CD4-positive, alpha-beta T cell treated with Interleukin-12 subunit alpha and Interleukin-12 subunit beta, for 1 hour (primary cell): ENCODE measurements at places on chromosomes 3 and 15.

DNA sequence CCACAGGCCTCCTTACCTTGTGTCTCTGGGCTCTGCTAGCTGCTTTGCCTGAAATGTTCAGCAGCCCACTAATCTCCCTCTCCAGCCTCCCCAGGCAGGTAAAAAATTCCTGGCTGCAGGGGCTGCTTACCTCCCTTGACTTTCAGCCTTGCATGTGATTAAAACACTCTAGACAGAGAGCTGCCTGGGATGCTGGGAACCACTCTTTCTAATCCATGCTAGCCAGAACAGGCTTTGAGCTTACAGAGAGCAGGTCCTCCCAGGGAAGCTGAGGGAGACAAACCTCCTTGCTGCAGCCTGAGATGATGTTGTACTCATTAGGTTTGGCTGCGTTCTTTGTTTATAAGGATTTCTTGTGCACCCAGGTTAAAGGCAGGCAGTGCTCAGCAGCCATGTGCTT is 33.7 kb upstream of the LIPC start:
- DNase-seq, result no peak

- no peak for DNase-seq
These were observed 48.7 kb downstream of the VGLL3 start for GRCh38 chr3:86942206-86942605.

GRCh38 chr3:45756055-45756454 is 40.3 kb downstream of the SLC6A20 start:
- no peak for DNase-seq

DNA sequence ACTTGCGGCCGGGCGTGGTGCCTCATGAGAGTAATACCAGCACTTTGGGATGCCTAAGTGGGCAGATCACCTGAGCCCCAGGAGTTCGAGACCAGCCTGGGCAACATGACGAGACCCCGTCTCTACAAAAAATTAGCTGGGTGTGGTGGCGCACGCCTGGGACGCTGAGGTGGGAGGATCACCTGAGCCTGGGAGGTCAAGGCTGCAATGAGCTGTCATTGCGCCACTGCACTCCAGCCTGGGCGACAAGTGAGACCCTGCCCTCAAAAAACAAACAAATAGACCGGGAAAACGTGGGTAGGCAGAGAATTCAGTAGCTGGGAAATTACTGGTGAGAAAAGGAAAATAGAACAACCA is 667 bp downstream of the UMPS start:
- DNase-seq, result no peak

DNA sequence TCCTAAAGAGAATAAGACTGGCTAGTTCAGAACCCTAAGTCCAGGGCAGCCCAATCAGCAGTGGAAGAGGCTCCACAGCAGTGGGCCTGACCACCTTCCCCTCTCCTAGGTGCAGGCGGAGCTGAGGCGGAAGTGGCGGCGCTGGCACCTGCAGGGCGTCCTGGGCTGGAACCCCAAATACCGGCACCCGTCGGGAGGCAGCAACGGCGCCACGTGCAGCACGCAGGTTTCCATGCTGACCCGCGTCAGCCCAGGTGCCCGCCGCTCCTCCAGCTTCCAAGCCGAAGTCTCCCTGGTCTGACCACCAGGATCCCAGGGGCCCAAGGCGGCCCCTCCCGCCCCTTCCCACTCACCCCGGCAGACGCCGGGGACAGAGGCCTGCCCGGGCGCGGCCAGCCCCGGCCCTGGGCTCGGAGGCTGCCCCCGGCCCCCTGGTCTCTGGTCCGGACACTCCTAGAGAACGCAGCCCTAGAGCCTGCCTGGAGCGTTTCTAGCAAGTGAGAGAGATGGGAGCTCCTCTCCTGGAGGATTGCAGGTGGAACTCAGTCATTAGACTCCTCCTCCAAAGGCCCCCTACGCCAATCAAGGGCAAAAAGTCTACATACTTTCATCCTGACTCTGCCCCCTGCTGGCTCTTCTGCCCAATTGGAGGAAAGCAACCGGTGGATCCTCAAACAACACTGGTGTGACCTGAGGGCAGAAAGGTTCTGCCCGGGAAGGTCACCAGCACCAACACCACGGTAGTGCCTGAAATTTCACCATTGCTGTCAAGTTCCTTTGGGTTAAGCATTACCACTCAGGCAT is 33.7 kb downstream of the VIPR1 start:
- DNase-seq, result peak; percentile 60

- DNase-seq, result no peak
These were observed 675 bp upstream of the CYP11A1 start for GRCh38 chr15:74368121-74368520.

- DNase-seq, result no peak
These were observed 375.9 kb downstream of the FGF12 start for GRCh38 chr3:192351441-192351840.

DNA sequence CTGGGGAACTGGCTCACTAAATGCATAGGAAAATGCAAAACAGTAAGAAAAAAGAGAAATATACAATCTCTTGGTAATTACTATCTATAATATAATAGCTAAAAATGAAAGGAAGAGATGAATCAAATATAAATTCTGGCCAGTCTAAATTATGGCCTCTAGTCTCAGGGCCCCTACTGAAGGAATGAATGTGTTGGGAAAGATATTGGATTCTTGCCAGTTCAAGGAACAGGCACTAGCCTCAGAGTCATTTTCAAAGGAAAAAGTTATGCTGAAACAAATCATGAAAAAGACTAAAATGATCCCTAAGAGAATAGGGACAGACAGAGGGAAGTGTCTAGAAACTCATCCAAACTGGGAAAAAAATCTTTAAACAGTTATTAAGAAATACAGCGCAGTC is 62.4 kb downstream of the C3orf80 start:
- no peak for DNase-seq

DNA sequence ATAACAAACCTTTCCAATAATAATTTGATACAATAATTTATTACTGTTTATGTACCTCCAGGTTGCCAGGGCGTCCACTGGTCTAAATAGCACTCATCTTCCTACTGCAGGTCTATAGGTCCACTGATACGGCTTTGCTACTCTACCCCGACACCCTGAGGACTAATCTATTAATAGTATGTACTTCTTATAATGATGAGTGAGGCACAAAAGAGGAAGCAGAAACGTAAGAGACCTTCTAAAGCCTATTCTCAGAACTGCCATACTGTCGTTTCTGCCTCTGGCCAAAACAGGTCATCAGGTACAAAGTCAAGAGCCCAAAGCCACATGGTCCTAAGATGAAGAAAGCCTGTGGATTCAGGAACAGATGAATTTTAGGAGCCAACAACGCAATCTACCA is 163.2 kb upstream of the GRM7 start:
- DNase-seq, result no peak

DNA sequence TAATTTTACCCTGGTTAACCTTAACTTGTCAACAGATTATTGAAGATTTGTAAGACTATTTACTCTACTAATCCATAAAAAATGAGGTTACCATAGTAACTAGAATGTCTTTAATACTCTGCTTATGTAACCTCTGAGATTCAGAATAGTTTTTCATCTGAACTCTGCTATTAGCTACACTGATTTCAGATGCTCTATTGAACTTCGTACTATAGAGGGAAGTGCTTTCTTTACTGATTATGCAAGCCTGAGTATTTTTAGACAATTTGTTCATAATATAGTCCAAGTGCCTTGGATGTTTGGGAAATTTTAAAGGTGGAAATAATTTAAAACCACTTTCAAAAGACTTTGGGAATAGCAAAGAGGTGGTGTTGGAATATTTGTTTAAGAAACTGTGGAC is 107.9 kb upstream of the GBE1 start:
- no peak for DNase-seq

- no peak for DNase-seq
These were observed 111.6 kb downstream of the PDCD6IP start for GRCh38 chr3:33910031-33910430.

GRCh38 chr3:44885618-44886017 is 11.2 kb downstream of the TGM4 start:
- no peak for DNase-seq

DNA sequence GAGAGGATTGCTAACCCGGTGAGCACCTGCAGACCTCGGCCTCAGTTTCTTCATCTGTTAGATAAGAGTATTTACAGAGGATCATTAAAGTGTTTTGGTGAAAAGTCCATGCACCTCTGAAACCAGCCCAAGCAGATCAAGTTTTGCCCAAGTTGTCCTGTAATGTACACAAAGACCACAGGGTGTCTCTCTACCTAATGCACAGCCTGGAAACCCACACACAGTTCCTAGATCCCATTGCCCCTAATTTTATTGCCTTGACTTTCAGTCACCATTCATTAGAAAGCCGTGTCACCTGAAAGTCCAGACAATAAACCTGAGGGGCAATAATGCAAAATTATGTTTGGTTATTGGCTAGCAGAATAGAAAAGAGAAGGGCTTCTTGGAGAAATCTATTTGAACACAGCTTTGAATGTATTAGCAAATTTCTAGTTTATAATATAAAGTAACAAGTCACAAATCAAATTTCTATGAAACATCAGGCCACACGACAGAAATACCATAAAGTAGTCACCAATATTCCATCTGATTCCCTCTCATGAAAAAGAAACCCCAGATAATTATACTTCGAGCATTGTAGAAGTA is 161.3 kb upstream of the SLC2A2 start:
- peak; percentile 48 for DNase-seq

- no peak for DNase-seq
These were observed 14.4 kb downstream of the ABHD17C start for GRCh38 chr15:80709542-80709941.

DNA sequence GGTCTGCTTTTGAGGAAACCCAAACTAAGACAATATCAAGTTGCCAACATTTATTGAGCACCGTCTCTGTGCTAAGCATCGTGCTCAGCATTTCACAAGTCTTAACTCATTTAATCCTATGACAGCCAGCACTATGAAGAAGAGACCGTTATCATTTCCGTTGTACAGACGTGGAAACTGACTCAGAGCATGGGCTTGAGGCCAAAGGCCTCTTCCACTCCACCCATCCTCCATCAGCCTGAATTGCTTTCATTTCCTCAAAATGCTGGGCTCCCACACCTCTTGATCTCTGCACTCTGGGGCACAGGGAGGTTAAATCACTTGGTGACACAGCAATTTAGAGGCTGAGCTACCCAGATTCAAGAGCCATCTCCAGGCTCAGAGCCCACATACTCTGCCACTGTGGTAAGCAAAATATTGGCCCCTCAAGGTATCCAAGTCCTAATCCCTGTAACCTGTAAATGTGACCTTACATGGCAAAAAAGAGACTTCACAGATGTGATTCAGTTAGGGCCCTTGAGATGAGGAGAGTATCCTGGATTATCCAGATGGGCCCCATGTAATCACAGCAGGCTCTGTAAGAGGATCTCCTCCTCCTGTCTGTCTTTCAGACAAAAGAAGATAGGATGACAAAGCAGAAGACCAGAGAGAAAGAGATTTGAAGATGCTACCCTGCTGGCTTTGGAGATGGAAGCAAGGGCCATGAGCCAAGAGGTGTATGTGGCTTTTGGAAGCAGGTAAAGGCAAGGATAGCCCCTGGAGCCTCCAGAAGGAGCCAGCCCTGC is 24.3 kb upstream of the FLNB start:
- DNase-seq, result peak; percentile 49

DNA sequence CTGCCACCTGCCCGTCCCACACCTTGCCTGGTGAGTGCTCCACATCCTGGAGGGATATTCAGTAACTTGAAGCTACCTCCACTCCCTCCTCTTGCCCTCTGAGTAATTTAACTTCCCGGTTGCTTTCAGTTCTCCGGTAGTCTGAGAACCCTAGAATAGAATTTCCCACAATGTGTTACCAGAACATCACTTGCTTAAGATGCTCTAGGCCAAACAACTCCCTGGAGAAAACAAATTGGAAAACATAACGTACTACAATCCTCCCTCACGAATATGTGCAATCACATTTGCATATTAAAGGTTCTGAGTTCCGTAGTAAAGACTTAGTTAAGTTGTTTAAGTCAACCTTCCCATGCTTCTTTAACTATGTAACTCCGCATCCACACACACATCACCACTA is 44.8 kb downstream of the SLCO2A1 start:
- no peak for DNase-seq

DNA sequence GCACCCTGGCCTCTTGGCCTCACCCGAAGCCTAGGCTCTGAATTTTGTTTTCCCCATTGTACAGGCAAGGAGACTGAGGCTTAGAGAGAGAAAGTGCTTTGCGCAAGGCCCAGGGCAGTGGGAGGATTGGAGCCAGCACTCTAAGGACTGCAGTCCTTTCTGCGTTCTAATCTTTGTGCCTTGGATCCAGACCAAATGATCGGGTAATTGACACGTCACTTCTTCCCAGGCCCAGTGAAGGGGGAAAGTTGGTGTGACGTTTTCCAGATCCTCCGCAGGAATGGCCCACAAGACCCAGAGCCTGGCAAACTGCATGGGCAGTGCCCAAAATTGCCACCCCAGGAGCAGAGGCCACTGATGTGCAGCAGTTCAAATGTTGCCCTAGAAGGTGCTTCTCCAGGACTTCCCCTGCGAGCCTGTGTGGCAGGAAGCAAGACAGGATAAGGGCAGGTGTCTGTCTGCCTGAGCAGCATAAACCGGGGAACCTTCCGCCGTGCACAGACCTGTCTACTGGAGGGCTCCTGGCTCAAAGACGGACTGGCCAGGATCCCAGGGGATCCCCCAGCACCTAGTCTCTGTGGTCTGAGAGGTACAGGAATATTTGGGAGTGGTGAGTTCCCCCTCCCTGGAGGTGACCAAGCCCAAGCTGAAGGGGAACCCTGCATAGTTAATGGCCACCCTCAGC is 194.5 kb upstream of the TLE3 start:
- no peak for DNase-seq

DNA sequence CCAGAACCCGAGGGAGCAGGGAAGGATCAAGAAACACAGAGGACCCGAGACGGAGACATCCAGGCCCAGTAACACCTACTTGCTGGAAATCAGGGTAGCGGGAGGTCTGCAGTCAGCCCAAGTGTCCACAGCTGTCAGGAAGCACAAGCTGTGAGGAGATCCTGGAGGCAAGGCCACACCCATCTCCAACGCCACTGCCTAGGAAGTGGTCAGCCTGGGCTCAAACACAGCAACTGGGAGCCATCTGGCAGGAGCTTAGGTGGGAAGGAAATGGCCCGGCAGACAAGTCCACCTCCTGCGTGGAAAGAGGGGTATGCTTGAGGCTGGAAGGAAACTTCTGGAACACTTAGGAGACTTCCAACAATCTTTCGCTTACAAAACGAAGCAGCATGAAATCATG is 407.1 kb downstream of the VPS13C start:
- no peak for DNase-seq

- DNase-seq, result no peak
These were observed 49.2 kb downstream of the PHC3 start for GRCh38 chr3:170132335-170132734.

DNA sequence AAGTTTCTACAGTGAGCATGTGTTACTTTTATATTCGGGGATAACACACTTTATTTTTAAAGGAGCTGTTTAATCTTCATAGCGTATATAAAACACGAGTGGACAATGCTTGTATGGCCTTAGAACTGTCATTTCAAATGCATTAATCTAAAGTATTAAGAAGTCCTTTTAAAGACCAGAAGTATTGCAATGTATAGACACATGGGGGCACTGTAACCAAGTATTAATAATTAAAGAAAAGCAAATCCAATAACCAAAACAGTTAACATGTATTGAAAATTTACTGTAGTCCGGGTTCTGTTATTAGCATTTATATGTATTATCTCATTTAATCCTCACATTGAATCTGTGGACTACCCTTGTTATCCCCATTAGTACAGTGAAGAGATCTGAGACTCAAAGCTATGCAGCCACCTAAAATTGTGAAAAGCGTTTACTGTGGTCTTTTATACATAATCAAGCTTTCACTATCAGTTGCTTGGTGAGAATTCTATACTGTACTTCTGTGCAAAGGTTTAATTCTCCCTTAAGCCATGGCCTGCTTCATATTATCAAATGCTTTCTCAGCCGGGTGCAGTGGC is 10.1 kb downstream of the ARL14 start:
- peak; percentile 22 for DNase-seq
